Stimulated activated CD4-positive, alpha-beta T cell treated with anti-CD3 and anti-CD28 coated beads, Interleukin-1b, Interleukin-23, amount 100 ng/mL, for 24 hours (primary cell): ENCODE measurements at places on chromosomes 16 and 17.

- no peak for DNase-seq
These were observed 192.2 kb upstream of the CDH11 start for GRCh38 chr16:65313936-65314626.

GRCh38 chr17:18041776-18042175, 2.6 kb downstream of the GID4 start:
- DNase-seq = no peak

DNA sequence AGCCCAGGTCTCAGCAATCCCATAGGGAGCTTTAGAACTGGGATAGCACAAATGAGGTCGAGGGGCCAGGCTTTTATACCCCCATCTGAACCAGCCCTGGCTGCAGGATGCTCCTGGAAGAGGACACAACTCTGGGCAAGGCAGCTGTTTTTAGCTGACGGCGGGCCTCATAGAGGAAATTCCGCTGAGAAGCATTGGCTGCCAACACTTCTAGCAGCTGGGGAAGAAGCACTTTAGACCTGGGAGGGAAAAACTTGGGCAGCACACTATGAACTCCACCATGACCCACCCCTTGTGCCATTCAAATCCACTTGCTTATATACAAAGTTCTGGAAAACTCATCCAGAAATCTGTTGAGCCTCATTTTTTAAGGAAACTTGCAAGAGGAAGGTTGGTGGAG, 5.0 kb downstream of the CCL11 start:
- DNase-seq = no peak

- no peak for DNase-seq
These were observed 38.7 kb downstream of the PHKB start for GRCh38 chr16:47499700-47500264.

DNA sequence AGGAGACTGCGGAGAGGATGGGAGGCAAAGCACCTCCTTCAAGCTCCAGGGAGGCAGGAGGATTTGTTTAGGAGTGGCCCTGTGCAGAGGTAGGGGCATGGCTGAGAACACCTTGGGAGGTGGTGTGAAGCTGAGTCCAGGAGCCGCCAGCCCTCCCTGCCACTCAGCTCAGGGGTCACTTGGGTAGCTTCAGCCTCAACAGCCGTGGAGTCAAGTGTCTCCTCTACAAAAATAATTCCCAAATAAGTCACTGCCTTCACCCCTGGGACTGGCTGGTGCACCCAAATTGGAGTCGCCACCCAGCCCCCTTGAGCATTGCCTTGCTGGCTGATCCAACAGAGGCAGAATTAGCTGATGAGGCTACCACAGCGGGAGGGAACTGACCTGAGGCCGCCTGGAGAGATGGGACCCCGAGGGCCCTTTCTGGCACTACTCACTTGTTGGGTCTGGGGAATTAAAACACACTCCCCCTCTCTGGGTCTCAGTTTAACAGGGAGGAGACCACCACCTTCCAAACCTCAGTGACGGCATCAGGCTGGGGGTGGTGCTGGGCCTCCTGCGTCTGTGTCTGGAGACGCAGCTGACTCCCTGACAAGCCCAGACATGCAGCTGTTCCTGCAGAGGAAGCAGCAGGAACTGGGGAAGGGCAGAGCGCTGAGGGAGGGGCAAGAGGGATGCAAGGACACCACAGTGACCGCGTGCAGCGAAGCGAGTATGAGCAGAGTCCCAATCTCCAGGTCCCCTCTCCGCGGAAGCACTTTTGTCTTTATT, 87.9 kb upstream of the TOB1 start:
- no peak for DNase-seq

DNA sequence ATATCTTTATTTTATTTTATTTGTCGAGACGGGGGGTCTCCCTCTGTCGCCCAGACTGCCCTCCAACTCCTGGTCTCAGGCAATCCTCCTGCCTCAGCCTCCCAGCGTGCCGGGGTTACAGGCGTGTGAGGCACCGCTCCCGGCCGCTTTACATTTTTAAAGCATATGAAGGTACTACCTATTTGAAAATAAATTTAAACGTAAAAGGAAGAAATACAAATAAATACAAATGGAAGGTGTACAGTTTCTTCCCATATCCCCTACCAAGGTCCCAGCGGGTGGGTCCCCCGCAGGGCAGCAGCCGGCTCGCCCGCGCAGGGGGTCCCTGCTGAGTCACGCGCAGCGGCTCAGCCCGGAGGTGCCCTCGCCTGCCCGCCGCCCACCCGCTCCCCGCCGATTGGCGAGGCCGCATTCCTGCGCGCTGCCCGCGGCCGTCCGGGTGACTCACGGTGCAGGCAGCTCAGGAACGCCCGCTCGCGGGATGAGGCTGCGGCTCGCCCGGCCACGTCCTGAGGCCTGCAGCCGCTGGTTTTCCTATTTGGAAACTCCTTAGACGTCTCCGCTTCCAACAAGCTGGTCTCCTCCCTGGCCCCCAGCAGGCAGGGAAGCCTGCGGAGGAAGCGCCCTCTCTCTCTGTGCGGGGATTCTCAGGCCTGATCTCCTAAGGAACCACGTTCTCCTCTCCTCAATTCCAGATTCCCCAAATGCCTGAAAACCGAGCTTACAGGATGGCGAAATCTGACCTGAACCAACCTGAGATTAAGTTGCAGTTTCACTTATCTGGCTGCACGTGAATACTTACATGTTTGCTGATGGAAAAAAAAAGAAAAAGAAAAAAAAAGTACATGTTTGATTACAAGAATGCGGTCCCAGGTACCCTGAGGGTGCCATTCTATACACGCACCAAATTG, 54.8 kb upstream of the MAP3K14 start:
- peak; percentile 41 for DNase-seq

GRCh38 chr17:34771891-34772290, 189.4 kb downstream of the CCT6B start:
- DNase-seq = no peak

DNA sequence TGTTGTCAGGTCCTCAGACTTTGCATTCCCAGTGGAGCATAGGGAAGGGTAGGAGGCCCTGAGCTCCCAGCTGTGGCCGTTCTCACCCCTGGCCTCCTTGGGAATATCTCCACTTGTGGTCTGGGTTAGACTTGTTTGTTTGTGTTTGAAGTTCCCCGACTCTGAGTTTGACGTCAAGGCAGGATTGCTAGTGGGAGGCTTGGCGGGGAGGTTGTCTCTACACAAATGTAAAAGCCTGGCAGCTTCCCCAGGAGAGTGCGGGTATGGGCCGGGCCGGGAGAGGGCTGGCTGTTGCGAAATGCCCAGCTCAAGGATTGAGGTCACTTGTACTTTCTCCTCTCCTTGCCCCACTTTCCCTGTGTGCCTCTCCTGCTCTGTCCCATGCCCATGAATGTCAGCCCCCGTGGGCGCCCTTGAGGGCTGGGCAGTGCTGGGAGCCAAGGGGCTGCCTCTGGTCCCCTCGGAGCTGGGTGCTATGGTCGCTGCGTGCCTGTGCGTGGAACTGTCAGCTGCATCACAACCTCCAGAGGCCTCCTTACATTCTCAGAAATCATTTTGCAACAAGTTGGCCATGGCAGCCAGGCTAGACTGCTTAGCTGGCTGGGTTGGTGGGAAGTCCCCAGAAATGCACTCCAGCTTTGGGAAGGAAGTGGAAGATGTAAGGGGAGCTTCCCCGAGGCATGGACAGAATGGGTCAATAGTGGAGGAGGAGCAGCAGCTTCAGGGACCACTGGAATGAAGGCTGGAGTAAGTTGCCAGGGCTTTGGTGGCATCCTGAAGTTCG, 84.3 kb downstream of the KSR1 start:
- DNase-seq = no peak

DNA sequence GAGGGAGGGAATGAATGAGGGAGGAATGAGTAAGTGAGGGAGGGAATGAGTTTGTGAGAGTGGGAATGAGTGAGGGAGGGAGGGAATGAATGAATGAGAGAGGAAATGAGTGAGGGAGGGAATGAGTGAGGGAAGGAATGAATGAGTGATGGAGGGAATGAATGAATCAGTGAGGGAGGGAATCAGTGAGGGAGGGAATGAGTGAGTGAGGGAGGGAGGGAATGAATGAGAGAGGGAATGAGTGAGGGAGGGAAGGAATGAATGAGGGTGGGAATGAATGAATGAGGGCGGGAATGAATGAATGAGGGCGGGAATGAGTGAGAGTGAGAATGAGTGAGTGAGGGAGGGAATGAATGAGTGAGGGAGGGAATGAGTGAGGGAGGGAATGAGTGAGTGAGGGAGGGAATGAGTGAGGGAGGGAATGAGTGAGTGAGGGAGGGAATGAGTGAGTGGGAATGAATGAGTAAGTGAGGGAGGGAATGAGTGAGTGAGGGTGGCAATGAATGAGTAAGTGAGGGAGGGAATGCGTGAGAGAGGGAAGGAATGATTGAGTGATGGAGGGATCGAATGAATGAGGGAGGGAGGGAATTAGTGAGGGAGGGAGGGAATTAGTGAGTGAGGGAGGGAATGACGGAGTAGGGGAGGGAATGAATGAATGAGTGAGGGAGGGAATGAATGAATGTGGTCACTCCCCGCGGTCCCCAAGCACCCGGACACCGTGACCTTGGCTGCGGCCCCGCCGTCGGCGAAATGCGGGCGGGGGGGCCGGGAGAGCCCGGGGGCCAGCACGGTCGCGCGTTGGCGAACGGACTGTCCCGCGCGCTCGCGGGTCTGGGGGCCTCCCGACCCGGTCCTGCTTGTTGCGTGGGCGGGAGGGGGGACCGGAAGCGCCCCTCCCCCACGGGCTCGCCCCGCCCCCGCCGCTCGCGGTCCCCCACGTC, 1.1 kb upstream of the UBE2I start:
- DNase-seq = no peak

GRCh38 chr16:28090646-28091377, 27.3 kb upstream of the GSG1L start:
- no peak for DNase-seq

DNA sequence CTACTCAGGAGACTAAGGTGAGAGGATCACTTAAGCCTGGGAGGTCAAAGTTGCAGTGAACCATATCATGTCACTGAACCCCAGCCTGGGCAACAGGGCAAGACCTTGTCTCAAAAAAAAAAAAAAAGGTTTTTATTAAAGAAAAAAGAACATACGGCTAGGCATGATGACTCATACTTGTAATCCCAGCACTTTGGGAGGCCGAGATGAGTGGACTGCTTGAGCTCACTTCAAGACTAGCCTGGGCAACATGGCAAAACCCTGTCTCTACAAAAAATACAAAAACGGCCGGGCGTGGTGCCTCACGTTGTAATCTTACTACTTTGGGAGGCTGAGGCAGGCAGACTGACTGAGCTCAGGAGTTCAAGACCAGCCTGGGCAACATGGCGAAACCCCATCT, 38.4 kb downstream of the RANBP10 start:
- DNase-seq = no peak

DNA sequence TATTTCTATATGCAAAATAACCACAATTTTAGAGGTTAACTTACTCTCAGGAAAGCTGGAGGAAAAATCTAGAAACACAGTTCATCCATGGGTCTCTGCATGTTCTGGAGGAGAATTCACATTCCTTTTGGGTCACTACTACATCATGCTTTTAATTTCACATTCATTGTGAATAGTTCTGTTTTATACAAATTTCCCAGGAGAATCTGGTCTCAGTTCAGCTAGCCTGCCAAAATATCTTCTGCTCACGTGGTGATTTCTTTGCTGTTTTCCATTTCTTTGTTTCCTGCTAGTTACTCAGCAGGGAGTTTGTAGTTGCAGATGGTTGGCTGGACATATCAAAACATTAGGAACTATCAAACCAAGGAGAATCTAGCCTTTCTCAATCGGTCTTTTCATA, at the start of gene ABCA9:
TSS of gene ABCA9 (minus strand) at position 106 of the 400 bp plus-strand sequence. CDS start 9,801 bp downstream, outside the sequence.
- DNase-seq = no peak

DNA sequence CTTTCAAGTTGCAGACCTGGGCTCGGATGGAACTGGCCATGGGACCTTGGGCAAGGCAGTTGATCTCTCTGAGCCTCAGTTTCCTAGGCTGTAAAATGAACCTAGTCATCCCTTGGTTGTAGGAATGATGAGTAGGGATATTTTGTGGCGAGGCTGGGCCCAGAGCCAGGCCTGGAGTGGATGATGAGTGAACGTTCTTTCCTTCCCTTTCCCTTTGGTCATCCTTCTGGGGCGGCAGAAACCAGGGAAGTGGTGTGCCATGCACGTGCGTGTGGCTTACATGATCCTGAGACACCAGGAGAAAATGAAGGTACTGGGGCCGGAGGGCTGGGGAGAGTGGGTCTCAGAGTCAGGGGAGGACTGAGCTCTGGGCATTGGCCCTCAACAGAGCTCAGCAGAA, 8.4 kb downstream of the FBRS start:
- no peak for DNase-seq

GRCh38 chr16:64408699-64409098, 713.2 kb downstream of the CDH11 start:
- no peak for DNase-seq

DNA sequence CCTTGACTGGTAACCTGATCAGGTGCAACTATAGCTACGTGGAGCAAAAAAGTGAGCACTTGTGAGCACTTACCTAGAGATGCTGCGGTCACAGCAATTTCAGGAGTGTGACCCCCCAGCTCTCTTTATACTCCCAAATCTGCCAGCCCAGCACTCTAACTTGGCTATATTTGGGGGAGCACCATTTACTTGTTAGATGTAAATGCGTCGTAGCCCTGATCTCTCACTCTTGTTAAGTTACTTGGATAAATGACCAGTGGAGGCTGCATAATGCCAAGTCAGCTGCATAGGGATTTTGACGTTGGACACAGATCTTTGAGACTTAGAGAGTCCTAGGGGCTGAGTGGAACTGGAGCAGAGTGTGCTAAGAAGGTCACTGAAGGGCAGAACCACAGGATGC, at the start of gene MYH13:
TSS of gene MYH13 (minus strand) at position 101 of the 400 bp plus-strand sequence. CDS start 8,476 bp downstream, outside the sequence.
- no peak for DNase-seq

- no peak for DNase-seq
These were observed 22.3 kb downstream of the ERN1 start for GRCh38 chr17:64107500-64108236.

DNA sequence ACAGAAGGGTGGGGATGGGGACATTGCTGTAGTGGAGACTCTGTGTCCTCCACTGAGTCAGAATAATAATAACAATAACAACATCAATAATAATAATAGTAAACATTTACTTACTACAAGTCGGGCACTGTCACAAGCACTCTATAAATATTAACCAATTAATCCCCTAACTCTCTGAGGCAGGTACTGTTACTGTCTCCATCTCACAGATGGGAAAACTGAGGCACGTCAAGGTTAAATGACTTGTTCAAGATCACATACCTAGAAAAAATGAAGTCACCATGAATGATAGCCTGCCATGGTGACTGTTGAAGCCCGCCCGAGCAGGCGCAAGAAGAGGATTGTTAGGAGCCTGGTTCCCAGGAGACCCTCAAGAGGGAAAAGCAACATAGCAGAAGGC, 10.2 kb downstream of the PRR29 start:
- DNase-seq = no peak

DNA sequence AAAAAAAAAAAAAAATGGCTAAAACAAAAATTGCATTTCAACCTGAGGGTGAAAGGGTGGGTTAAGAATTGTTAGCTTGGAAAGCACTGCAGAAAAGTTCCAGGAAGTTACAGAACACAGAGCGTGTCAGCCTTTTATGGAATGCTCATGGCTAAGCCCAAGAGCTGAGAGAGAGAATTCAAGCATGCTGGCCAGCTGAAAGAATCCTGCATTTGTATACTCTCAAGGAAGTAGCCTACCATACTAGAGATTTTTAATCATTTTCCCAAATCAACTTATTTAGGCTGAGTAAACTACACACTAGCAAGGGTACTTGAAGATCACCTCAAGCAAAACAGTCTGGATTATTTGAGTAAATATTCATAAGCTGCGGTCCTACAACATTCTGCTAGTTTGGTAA, 153.9 kb downstream of the KCNJ2 start:
- no peak for DNase-seq
